ENCODE measurements at places on chromosomes 7 and 10. TPM values are rescaled to one million over a fixed set of nuclear protein-coding genes. Genes with fewer than 3 reads are reported as not detected.

Gene RELN
- polyA plus RNA-seq, result 21.8 TPM

Gene CRTAC1
- 24.7 TPM for polyA plus RNA-seq

Gene CALML3
- not detected for polyA plus RNA-seq

Gene DPP6
- polyA plus RNA-seq, result 44.9 TPM

Gene CUX1
- polyA plus RNA-seq, result 101 TPM

Gene IL6
- polyA plus RNA-seq, result not detected

Gene CALHM1
- polyA plus RNA-seq, result 0.05 TPM

Gene CHN2
- 19.0 TPM for polyA plus RNA-seq

Gene ZPBP
- polyA plus RNA-seq, result 0.90 TPM

Gene VTI1A
- 26.2 TPM for polyA plus RNA-seq

All from left kidney (tissue), 8 donors.